ENCODE measurements at places on chromosomes 12 and 14. TPM values are rescaled to one million over a fixed set of nuclear protein-coding genes. Genes with fewer than 3 reads are reported as not detected.
A peak's percentile ranks its signal among the peaks of the same experiment; 100 is the strongest.

DNA sequence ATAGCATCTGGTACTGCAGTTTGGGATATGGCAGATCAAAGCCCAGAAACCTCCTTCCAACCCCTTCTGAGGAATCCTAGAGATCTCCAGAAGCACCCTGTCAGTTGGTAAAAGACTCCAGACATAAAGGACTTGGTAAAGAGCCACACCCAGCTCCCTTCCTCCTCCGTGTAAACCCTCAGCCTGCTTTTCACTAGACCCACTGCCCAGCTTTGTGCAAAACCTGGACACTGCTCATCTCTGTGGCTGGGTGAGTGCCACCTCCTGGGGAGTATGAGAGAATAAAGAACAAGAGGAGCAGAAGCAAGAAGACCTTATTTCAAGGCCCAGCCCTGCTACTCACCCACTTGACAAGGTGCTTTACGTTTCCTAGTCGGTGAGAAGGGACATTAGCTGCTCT, 33.0 kb downstream of the ANO2 start:
- no peak for DNase-seq

- no peak for DNase-seq
Observed at GRCh38 chr14:104852280-104852663, 12.8 kb upstream of the CEP170B start.

The DBX2 gene
- total RNA-seq = not detected

DNA sequence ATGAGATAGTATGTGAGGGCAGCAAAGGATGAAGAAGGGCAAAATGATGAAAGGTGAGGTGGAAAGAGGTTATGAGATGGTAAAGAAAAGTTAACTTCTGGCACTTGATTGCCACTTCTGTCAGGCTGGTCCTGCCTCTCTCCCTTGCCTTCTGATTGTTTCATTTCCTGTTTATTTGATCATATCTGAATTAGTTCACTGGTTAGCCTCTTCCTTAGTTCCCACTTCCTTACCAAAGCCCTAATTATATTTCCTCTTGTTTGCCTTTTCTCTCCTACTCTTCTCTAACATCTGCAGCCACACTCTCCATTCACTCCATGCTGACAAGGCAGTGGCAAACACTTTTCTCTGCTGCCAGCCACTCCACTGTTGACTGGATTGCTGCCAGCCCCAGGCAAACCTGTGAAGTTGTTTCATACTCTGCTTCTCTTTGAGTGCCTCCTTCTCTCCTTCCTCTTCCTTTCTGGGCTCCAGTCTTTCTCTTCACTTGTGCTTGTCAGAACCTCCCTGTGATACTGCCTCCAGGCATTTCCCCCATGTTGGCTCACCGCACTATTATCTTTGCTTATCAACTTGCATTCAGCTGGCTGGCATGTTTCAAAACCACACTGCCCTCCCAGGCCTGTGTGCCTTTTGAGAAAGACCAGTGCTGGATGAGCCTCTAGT, 8.1 kb downstream of the PNP start:
- DNase-seq = peak; percentile 16

DNA sequence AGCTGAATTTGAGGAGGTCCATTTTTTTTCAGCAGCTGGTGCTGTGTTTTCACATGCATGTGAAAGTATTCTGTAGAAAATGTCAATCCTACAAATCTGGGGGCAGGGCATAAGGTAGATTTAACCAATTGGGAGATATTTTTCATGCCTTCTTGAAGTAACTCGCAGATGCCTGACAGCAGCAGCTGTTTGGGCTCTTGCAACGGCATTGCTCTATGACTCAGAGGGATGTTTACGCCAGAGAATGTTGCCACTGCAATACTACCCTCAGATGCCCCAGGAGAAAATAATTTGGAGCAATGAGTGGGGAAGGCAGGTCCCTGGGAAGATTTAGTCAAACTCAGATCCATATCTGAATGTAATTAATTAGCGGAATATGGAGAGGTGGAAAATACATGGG, 42.5 kb upstream of the MYBPC1 start:
- peak; percentile 34 for DNase-seq

DNA sequence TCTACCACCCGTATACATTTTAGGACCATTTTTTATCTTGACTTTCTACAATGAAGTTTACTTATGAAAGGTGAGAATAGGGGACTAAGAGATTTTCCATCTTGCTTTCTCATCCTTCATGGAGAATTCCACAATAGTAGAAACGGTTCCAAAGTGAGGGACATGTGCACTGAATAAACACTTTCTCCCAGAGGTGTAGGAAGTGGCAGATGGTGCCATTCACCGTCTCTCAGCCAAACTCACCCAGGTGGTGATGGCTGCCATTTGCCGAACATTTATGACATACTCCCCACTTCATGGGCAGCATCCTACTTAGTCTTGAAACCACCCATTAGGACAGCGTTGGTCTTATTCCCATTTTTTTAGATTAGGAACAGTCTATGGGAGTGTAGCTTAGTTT, 540.5 kb downstream of the DIO2 start:
- DNase-seq = no peak

GRCh38 chr12:132471011-132471857, 18.7 kb upstream of the FBRSL1 start:
- no peak for DNase-seq

- DNase-seq = peak; percentile 30
Observed at GRCh38 chr12:20368651-20369304, 441 bp downstream of the PDE3A start.

The KCNJ8 gene
- total RNA-seq = 2.0 TPM

- peak; percentile 88 for DNase-seq
Observed at GRCh38 chr14:50085570-50086320, 30.6 kb downstream of the VCPKMT start.

DNA sequence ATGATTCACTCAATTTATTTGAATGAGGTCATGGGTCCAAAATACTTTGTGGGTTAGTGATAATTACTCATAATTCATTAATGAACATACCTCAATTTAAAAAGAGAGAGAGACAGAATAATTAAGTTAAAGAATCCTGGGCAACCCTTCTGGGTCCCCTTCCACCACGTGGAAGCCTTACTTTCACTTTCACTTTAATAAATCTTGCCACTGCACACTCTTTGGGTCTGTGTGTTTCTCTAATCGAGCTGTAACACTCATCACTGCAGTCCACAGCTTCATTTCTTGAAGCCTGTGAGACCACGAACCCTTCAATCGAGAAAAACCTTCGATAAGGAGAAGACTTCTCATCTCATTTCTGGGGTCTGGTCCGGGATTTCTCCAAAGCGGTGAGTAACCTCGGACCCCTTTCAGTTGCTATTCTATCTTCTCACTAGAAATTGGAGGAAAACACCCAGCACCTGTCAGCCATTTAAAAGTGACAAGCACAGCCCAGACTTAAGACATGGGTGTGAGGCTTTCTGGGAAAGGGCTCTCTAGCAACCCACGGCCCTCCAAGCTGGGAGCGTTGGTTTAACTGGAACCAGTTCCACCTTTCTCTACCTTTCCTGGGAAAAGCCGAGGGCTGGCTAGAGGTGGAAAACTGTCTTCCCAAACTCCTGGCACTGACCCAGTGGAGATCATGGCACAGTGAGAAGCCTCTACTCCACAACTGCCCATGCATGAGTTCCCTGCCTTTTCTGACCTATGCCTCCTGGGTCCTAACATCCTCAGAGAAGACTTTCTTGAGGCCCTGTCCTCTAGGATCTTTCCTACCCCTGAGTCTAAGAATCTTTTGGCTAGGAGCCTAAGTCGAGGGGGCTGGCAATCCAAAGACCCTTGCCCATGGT, 148.8 kb upstream of the ATF7IP start:
- peak; percentile 10 for DNase-seq

The TBC1D30 gene
- total RNA-seq = 7.4 TPM

- no peak for DNase-seq
Observed at GRCh38 chr14:72787841-72788240, 106.1 kb downstream of the DPF3 start.

DNA sequence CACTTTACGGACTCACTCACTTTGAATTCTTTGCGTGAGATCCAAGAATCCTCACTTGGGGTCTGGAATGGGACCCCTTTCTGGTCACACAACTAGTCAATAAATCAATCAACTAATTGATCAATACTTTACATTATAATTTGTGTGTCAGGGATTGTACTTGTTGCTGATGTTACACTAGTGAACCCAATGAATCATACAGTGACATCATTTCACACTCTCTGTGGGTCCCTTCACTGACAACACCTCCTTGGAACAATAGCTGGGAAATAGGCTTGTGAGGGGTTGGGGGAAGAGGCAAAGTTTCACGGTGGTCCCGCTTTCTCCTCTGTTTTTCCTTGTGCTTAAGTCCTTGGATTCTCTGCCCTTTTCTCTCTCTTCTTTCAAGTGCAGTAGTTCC, 35.0 kb downstream of the TPH2 start:
- peak; percentile 24 for DNase-seq

DNA sequence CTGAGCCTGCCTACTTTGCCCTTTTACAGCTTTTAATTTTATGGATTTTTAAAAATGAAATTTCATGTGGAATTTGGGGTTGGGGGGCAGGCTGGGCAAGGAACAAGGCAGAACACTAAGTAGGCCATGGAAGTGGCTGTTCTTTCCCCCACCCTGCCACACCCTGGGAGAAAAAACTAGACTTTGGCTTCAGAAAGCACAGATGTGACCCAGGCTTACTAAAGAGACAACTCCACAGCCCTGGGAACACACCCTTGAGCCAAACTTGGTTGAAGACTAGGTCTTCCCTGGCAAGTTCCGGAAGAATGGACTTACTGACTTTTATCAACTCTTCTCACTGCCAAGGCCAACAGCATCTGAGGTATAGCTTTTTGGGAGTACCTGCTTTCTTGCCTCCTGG, 40.3 kb downstream of the BAZ2A start:
- no peak for DNase-seq

DNA sequence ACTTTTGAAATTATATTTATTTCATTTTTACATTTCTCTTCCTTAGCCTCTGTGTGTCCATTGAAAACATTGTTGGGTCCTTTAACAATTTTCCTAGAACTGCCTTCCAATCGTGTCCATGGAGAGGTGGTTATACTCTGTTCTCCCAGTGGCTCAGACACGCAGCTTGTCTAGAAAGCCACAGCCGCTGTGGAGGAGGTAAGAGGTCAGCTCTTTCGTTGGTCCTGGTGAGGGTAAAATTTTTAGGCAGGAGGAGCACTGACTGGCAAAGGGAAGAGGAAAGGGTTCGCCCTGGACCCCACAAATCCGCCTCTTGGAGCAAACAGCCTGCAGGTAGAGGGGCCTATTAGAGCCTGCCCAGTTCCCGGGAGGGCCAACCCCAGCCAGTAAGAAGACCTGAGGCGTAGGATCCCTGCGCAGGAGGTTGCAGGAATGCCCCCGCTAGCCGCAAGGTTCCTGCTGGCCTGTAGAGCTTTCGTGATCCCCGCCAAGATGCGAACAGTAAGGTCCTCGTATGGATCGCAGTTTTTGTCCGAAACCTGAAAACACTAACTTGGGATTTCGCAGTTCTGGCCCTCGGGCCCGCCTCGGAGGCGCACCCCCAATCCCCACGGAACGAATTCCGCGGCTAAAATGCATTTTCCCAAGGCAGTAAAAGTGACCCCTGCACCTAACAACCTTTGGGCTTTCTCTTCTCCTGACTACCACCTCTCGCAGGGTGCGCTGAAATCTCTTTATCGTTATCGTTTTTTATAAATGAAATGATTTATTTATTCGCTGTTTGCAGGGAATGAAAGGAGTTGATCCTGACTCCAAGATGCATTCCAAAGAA, 7.5 kb upstream of the PAX9 start:
- no peak for DNase-seq

The CAND1 gene
- total RNA-seq = 123 TPM

The CLEC1A gene
- not detected for total RNA-seq

GRCh38 chr14:31307618-31308017, 100.0 kb upstream of the HECTD1 start:
- no peak for DNase-seq

GRCh38 chr14:25394791-25395391, 344.9 kb upstream of the STXBP6 start:
- DNase-seq = peak; percentile 46

The METTL3 gene
- 96.6 TPM for total RNA-seq

GRCh38 chr14:86153480-86153879, 623.5 kb downstream of the FLRT2 start:
- DNase-seq = peak; percentile 5

DNA sequence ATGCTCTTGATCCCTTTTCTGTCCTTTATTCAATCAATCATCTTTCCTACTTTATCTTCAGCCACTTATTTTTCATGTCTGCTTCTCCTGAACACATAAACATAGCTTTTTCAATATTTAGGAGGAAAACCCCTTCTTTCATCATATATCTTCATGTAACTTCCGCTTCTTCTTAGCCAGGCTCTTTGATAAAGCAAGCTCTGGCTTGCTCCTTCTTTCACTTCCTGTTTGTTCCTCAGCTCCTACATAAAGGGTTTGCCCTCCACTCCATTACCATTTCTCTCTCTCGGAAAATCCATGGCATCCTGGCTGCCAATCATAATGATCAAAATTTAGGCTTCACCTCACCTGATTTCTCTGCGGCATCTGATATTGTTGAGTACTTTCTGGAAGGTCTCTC, 33.7 kb upstream of the HELB start:
- no peak for DNase-seq

DNA sequence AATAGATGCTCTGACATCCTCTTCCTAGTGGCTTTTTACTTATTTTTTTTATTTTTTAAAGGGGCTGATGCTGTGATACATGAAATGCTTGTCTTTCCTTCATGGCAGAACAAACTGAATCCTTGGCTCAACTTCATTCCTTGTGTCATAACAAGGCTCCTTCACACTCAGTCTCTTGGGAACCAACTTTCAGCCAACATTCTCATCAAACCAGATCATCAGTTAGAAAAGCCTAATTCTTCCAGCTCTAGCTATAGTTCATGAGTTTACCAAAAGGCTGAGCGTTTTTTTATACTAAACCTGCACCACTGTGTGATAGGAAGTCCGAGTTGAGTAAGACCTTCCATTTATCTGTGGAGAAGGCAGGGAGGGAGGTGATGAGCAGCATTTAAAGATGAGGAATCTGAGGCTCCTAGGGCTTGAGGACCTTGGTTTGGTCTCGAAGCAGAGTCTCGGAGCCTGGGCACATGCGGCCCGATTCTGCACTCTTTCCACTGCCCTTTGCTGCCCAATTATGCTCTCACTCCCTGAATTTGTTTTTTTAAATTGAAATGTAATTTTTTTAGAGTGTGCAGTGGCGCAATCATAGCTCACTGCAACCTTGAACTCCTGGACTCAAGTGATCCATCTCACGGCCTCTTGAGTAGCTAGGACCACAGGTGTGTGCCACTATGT, 8.2 kb downstream of the GPRC5D start:
- DNase-seq = no peak

- no peak for DNase-seq
Observed at GRCh38 chr12:27814851-27815591, 35.0 kb upstream of the MANSC4 start.

Data from HT1080 (cell line).